ENCODE measurements at places on chromosomes 3 and 15.
A peak's percentile ranks its signal among the peaks of the same experiment; 100 is the strongest.

DNA sequence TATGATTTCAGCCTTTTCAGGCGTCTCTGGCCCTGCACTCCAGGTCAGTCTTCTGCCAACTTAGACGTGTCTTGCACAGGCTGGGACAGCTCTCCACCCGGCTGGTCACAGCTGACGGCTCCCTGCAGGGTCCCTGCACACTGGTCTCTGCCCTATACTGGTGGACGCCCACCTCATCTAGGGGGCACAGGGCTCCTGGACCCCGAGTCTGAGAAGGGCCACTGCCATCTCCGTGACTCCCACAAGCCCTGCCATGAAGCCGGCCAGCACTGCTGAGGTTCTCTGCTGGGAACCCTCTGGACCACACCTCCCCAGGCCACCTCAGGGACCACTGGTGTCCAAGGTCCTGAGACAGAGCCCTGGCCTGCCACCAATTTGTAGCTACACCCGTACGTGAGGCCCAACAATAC, 40.5 kb downstream of the CYFIP1 start:
- DNase-seq: no peak

DNA sequence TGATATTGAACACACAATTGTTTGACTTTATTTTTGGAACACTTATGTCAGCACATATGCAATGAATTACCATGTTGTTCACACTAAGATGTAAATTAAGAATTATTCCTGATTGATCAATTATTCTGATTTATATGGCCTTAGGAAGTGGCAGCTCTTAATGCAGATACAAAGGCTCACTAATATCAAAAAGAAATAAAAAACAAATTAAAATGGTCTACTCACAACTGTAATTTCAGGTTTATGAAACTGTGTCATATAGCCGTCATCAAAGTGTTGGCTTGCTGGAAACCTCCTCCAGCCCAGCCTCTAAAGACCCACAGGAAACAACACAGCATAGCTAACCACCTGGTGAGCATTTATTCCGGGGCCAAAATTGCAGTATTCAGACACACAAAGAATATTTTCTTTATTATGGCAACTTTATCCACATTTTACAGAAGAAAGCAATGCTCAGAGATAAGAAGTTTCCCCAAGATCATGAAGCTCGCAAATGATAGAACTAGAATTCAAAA, 33.4 kb downstream of the PDZRN3 start:
- no peak for DNase-seq

GRCh38 chr15:70505411-70505919, 257.9 kb downstream of the UACA start:
- peak; percentile 69 for DNase-seq

- DNase-seq: no peak
These were observed 87.5 kb upstream of the TGFBR2 start for GRCh38 chr3:30518872-30519271.

DNA sequence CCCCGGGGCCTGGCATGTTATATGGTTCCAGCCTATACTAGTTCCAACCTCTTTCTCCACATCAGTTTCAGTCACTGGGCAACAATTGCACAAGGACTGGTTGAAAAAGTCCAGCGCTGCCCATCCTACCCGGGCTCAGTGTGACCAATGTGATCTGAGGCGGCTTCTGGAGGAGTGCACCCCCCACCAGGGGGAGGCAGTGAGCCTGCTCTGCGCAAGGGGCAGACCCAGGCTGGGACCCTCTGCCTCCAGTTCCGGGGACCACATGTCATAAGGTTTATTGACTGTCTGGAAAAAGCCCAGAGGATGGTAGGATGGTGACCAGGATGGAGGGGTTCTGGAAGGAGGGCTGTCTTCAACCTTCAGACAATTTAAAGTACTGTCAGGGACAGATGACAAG, 25.6 kb upstream of the NR2E3 start:
- no peak for DNase-seq

DNA sequence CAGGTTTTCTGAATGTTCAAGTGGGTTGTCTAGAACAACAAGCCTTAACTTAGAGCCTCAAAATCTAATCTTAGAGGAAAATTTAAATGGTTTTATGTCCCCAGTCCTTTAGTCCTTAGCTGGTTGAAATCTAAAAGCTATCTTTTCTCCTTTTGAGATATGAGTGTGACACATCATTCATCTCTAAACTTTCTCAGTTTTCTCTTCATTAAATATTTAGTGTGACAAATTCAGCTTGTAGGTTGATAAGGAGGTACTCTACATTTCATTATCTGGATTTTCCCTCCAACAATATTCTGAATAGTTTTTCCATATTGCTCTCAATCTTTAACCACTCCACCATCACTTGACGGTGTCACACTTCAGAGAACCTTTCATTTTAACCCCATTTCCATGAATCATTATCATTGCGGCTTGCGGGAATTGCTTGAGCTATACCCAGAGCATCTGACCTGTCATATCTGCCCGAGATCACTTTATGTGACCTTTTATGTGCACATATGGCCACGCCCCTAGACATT, 16.1 kb upstream of the ATP8B4 start:
- DNase-seq: no peak

GRCh38 chr3:120203621-120204020, 81.4 kb downstream of the GPR156 start:
- DNase-seq: no peak

DNA sequence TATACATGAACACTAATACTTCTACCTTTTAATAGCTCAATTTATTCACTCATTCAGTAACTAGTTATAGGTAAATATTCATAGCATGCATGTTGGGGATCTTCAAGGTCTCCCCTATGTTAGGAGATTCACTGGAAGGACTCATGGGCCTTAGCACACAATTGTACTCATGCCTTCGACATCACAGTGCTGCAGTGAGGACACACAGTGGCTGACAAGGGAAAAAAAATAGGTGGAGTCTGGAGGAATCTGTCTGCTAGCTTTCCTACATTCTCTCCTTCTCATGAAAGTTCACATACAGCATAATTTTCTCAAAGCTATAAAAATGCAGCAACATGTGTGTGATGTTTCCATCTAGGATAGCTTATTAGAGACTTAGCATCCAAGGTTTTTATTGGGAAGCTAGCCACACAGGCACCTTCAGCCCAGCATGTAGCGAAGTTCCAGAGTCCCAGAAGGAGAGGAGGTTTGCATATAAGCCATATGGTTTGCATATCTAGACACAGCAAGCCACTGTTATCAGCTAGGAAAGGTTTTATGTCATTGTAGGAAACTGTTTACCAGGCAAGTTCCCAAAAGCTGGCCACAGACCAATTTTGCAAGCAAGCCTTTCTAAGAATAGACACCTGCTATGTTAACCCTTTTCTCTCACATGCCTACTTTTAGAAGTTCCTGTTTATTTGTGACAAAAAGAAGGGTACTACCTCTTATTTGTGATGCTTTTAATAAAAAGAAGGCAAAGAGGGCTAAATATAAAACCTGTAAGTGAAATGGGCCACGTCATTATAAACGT, 46.4 kb downstream of the MORC1 start:
- no peak for DNase-seq

- no peak for DNase-seq
These were observed 50.1 kb upstream of the GATM start for GRCh38 chr15:45428491-45428890.

- DNase-seq: no peak
These were observed 50.1 kb downstream of the SETD2 start for GRCh38 chr3:47113669-47114365.

- DNase-seq: peak; percentile 49
These were observed 1.4 kb downstream of the FURIN start for GRCh38 chr15:90869601-90870353.

GRCh38 chr3:169094204-169094603, 569.3 kb downstream of the MECOM start:
- DNase-seq: peak; percentile 9

DNA sequence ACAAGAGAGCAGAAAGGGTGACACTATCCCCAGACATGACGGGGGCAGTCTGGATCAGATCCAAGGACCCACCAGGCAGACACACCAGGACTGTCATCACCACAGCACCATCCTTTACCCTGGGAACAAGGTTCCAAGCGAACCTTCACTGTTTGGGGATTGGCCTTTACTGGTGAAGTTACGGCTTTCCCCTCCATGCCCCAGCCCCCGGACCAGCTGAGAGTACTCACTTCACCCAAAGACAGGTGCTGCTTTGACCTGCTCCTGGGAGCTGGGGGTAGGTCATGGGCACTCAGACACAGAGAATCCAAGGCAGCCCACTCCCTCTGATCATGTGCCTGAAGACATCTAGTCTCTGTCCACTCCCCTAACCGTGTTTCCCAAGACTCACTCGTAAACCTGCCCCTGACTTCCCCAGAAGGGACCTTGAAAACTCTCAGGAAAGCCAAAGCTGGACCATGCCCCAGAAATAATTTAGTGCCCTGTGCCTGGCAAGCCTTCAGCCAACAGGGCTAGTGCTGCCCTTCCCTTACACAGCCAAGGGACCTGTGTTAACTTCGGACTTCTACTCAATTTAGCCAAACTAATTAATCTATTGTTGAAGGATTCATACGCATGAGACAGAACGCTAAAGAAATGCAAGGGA, 2.8 kb downstream of the RRP9 start:
- DNase-seq: no peak

DNA sequence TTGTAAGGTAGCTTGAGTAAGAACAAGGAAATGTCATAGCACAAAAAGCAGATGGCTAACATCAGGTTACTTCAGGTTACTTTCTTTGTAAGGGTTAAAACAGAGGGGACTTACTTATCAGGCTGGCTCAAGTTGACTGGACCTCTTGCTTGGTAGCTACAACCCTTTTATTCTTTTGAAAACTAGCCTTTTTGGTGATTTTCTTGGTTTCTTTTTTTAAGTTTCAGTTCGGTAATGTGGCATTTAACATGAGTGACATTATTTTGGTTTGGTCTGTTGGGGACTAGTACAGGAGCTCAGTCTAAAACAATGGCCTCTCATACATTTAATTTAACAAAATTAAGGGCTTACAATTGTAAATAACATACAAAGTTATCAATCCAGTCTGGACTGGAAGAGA, 621.4 kb downstream of the OTOL1 start:
- DNase-seq: no peak

DNA sequence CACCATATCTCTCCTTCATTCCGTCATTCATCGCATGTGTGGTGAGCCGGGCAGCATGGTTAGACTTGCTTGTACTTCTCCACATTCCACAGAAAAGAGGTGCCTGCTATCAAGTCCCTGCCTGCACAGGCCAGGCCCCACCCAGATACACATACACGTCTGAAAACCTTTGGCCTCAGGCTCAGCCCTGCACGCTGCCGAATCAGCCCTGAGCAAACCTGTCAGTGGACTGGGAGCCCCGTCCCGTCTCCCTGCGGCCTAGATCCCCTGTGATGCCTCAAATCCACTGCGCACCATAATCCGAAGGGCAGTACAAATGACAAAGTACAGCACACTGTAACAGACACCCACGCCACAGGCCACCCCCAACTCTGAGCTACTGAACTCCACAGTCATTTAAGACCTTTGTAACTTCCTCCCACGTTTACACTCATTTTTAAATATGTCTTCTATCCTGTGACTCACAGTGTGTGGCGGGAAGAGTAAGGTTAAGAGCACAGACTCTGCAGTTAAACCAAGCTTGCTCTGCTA, 67.1 kb downstream of the MB21D2 start:
- no peak for DNase-seq

DNA sequence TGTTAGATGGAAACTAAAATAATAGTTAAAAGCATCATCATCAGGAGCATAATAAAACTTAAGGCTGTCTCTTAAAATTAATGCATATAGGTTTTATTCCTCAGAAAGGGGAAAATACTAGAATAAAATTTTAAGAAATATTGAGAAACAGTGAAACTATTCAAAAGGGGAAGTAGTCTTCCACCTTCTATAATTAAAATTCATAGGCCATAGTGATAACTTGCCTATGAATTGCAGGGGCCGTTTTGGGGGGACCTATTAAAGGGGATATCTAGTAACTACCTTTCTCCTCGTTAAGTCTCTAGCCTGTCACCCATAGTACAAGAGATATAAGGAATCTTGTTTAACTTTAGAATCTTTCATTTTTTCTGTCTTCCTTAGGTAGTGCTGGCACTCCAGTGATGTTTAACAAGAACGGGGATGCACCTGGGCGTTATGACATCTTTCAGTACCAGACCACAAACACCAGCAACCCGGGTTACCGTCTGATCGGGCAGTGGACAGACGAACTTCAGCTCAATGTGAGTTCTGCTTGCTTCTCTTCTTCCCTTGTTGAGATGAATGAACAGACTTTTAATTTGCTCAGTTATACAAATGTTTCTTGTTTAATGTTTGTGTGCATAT, 600.4 kb downstream of the GRM7 start:
- DNase-seq: no peak

DNA sequence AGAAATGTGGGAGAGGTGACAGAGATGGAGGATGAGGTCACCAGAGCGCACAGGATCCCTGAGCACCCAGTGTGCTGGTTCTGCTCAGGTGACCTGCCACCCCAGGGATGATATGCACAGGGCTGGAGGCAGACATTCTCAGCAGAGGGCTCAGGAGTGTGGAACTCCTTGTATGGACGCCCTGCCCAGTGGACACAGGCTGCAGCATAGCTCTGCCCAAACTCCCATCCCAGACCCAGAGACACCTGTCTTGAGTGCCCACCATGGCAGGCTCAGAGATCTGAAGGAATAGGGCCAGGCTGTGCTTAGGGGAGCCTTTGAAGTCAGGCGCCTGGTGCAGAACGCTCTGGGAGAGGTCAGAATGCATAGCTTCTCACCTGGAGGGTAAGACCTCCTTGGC, 47.3 kb downstream of the PPCDC start:
- no peak for DNase-seq

DNA sequence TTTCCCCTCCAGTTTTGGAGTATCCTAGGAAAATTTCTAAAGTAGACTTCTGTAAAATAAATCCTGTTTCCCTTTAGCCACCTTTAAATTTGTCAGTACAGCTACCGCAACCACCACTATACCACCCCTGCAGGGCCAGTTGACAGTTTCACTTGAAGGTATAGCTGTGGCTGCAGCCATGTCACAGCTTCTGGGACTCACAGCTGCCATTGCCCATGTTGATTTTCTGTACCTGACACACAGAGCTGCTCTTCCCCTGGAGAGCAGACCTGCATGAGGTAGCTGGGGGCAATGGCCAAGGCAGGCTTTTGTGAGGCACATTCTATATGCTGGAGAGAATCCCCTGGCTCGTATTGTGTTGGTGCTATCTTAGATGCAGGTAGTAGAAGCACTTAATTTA, 345.4 kb downstream of the LRTM1 start:
- DNase-seq: no peak

GRCh38 chr3:184584464-184584891, 22.9 kb downstream of the EPHB3 start:
- DNase-seq: no peak

GRCh38 chr3:151210676-151211381, 7.8 kb upstream of the GPR171 start:
- DNase-seq: no peak

- DNase-seq: no peak
These were observed 179.4 kb downstream of the GBE1 start for GRCh38 chr3:81581966-81582599.

- no peak for DNase-seq
These were observed 1040.7 kb upstream of the CFAP20DC start for GRCh38 chr3:60090548-60090947.

GRCh38 chr3:71809321-71810026, 24.5 kb upstream of the PROK2 start:
- peak; percentile 49 for DNase-seq
